ENCODE measurements at places on chromosomes 3 and 15. TPM values are rescaled to one million over a fixed set of nuclear protein-coding genes. Genes with fewer than 3 reads are reported as not detected.

GRCh38 chr3:145807990-145808389 is 353.0 kb downstream of the PLOD2 start:
- no peak for DNase-seq
- H3K4me1 ChIP-seq: no peaks in the 10 kb centered on the region
- no peaks in the 10 kb centered on the region for H3K27me3 ChIP-seq

DNA sequence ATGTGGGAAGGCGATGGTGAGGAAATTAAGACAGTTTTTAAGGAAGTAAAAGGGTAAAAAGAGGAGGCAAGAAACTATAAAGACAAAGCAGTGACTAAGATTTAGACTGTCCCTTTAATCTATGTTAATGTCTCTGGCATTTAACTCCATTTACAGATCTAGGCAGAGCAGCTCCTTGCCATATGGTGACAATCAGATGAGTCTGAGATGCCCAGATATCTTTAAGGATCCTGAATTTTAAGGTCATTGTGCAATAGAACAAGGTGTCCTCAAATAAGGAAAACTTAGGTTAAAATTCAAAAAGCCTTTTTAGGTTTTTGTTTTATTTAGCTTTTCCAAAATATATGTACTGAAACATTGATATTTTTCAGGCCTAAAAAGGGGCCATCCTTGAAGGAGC is 24.1 kb downstream of the RASGRP1 start:
- DNase-seq: no peak
- no peaks in the 10 kb centered on the region for H3K27me3 ChIP-seq
- H3K27ac ChIP-seq: no peak overlapping the region

Gene CP
- total RNA-seq: not detected

Gene CLRN1
- not detected for total RNA-seq

Gene SERPINI2
- not detected for total RNA-seq
